Activated CD4-positive, alpha-beta T cell treated with anti-CD3 and anti-CD28 coated beads, Interleukin-2, amount 50 U/mL, for 24 hours (primary cell): ENCODE measurements at places on chromosomes 16 and 17.

DNA sequence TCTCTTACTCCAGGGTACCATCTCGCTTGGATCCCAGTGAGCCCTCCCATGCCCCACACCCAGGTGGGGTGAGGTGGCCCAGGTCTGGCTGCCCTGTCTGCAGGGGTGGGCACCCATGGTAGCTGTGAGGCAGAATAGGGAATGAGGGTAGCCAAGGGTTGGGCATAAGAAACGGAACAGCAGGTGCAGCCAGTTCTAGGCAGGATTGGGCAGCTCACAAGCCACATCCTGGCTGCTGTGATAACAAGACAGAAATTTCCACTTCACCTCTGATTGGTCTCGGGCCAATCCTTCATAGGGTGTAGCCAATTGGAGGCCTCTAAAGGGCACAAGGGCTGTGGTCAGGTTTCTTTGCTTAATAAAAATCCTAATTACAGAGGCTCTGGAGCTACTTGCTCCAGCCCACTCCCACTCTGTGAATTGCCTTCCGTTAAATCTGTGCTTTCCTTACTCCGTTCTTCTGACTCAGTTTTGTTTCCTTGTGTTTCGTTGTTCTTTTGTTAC, 1.5 kb upstream of the ARHGDIG start:
- DNase-seq = no peak

- peak; percentile 93 for DNase-seq
These were observed at the start of gene MED9 for GRCh38 chr17:17476865-17477467. Gene MED9 (plus strand): TSS chr17:17477000. CDS start chr17:17477042, 42 bp downstream.

DNA sequence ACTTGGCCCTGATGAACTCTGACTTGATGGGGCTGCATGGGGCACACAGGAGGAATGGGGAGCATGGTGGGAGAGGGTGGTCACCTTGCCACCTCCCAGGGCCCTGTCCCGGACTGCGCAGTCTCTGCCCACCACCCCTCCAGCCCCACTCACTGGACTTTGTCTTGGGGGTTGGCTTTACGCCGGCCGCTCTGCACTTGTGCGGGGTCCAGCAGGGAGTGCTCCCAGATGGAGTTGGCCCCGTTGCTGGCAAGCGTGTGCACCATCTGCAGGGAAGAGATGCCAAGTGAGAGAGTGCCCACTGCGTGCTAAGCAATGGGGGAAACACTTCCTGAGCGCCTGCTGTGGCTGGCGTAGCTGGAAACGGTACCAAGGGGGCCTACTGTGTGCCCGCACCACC, 6.7 kb downstream of the GIT1 start:
- no peak for DNase-seq

DNA sequence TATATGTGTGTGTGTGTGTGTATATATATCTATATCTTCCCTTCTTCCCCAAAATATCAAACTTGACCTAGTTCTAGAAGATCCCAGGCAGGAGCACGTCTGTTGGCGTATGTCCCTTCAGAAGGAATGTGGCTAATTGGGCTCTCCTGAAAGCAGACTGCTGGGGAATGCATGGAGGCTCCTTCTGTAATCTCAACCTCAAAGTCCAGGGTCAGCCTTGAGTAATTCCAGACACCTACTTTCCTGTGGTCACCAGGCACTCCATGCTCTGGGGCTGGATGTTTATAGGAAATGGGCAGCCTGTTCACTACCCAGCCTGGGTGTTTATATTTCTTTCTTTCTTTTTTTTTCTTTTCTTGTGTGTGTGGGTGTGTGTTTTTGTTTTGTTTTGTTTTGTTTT, 13.4 kb downstream of the BCO1 start:
- no peak for DNase-seq

DNA sequence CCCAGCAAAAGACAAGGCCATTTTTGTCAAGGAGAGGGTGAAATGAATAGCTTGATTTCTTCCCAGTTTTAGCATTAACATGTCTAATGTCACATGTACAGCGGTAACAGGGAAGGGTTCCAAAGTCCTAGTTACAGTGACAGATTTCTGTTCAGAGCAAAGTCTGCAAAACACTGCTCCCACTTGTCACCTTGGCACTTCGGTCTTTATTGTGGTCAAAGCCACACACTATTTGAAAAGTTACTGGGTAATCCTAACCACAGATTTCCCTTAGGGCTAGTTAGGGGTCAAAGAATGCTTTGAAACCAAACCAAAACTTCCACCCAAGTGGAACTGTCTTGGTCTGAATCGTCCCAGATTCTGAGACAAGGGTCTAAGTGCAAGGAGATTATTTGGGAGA, 455.6 kb downstream of the HS3ST3B1 start:
- no peak for DNase-seq

DNA sequence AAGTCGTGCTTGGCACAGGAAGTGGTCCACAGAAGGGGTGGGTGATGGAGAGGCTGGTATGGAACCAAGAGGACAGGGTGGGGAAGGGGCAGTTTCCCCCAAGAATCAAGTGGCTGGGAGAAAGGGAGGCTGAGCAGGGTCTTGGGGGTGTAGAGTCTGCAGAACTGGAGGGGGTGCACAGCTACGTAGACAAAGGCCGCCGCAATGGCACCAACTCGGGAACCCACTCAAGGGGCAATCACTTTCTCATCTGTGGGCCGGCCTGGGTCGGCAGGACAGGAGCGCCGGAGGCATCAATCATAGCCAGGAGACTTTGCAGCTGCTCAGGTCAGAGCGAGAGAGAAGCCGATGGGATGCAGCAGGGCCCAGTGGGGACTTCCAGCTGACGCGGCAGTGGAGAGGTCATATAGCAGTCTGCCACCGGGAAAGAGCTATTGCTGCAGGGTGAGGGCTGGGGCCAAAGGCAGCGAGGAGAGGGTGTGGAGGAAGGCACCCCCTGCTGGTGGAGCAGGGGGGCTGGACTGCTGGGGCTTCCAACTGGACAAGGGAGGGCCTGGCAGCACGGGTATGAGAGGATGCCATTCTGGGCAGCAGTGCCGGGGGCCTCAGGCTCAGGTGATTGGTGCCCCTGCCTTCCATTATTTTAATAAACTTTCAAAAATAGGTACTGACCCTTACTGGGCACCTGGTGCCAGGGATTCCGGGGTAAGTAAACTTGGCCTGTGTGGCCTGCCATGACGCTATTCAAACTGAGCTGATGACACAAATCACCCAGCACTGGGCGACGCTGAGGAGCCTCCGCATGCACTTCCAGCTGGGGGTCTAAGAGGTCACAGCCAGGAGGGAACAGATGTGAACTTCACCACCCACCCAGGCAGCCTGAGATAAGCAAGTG, 52.5 kb upstream of the MTSS2 start:
- no peak for DNase-seq

DNA sequence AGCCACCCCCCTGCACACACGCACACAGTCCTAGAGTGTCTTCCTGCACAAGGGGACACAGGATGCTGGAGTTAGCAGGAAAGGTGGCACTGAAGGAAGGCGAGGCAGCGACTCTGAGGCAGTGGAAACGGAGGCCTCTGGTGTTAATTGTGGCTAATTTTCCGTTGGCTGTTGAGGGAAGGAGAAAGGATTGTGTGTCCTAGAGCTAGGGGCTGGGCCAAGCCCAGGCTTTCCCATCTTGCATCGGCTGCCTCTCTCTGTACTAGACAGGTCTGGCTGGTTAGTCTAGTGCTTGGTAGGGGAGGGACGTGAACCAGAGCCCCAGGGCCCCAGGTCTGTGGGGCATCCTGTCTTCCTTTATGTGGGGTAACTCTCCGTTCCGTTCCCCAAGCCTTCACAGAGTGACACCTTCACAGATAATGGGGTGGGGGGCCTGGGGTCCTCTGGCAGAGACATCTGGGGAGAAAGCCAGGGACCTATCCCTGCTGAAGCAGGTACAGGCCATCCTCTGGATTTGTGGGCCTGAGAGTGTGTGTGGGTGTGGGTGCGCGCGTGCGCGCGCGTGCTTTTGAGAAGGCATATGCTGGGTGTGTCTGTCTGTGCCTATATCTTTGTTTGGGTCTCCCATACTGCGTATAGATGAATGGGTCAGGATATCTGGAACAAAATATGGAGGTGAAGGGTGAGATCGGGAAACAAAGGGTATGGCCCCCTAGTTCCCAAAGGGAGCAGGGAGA, at the start of gene CHD3:
Gene CHD3 (plus strand): TSS at position 606 of the 737 bp plus-strand sequence. CDS start 212 bp downstream, outside the sequence.
- peak; percentile 22 for DNase-seq

DNA sequence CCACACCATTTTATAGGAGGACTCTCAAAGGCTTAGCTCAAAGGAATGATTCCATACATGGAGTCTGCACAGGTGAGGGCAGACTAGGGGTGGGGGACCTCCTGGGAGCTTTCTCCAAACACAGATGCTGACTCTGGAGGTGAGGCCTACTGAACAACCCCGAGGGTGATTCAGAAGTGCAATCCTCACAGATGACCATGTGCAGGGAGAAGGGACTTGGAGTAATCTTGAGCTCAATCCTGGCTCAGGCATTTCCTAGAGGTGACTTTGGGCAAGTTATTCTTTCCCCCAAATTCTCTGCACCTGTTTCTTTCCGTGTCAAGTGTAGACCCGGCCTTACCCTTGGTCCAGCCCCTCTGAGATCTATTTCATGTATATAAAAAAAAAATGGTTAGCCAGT, 401.5 kb downstream of the SLC39A11 start:
- DNase-seq = no peak

GRCh38 chr17:40058186-40058784, 4.1 kb upstream of the MED24 start:
- DNase-seq = no peak

GRCh38 chr16:14148569-14148968, 77.5 kb downstream of the MRTFB start:
- DNase-seq = no peak

DNA sequence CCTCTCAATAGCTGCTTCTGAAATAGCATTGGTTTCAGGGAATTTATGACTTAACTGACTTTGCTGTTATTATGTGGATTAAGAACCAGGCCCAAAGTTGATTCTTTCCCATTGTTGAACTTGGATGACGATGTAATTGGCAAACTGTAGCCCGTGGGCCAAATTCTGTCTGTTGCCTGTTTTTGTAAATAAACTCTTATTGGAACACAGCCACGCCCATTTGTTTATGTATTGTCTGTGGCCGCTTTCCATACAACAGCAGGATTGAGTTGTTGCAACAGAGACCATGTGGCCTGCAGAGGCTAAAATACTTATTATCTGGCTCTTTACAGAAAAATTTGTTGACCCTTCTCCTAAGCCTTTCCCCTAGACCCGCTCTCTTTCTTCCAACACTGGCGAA, 31.6 kb downstream of the NTN1 start:
- DNase-seq = no peak

DNA sequence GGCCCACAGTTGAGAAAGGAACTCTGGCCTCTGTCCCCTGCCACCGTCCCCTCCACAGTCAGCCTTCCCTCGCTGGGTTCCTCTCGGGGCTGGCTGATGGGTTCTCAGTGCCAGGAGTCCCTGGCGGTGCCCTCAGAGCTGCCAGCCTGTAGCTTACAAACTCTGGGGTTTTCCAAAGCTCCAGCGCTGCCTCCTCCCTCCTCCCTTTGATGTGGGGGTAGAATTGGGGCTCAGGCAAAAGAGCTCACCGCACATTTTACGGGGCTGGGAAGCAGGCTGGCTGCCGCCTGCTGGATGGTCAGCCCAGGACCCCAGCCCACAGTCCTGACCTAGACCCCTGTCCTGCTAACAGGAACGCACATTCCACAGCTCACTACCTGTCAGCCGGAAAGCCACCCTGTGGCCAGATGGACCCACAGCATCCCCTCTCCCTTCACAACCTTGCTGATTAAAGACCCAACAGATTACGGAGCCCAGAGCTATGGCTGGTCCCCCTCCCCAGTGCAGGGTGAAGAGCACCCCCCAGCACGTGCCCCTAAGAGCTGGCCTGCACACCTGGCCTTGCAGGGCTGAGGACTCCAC, 6.0 kb downstream of the VASN start:
- no peak for DNase-seq

DNA sequence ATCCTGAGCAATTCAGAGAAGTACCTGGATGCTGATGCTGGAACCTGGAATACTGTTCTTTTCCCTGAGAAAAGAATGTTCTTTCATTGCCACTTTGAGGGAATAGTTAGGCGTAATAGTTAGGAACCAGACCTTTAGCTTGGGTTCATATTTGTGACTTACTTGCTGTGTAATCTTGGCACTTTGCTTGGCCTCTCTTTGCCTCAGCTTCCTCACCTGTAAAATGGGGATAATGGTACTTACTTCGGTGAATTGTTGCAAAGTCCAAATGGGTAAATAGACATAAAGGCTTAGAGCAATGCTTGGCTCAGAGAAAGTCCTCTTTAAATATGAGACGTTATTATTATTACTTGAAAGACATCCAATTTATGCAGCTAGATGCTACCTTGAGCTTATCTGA, 55.0 kb upstream of the CLEC19A start:
- no peak for DNase-seq

GRCh38 chr16:31248344-31248743, 11.4 kb upstream of the ITGAM start:
- no peak for DNase-seq

- no peak for DNase-seq
These were observed 116.8 kb downstream of the HIC1 start for GRCh38 chr17:2171702-2172076.

DNA sequence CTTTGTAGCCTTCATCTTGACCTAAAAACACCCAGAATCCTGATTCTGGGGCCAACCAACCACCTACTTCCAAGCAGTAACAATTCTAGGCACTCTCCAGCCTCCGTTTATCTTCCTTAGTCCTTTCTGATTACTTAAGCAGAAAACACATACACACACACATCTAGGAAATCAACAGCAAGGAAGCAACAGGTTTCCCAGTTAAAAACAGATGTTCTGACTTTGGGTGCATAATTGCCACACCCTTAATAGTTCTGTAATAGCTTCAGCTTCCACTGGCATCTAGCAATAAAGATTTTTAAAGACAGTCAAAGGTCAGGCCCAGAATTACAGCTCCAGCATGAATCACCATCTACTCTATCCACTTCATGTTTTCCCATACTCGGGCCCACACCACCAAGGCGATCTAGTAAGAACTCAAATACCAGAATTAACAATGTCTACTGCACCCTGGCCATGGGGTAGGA, 2.6 kb downstream of the ARHGAP17 start:
- no peak for DNase-seq

GRCh38 chr17:31595666-31596381, 204.3 kb downstream of the RAB11FIP4 start:
- DNase-seq = no peak

GRCh38 chr17:50562242-50563091, 2.0 kb downstream of the CACNA1G start:
- DNase-seq = no peak

- no peak for DNase-seq
These were observed 21.9 kb upstream of the CAPN15 start for GRCh38 chr16:505479-506245.
